ENCODE measurements at places on chromosomes 4 and X. TPM values are rescaled to one million over a fixed set of nuclear protein-coding genes. Genes with fewer than 3 reads are reported as not detected.

The PHOX2B gene
- total RNA-seq: not detected

The SUV39H1 gene
- total RNA-seq: 28.8 TPM

The MAGEA9 gene
- total RNA-seq: not detected

The MAGEA2 gene
- total RNA-seq: not detected

The TBX22 gene
- total RNA-seq: not detected

The EDA gene
- total RNA-seq: 0.57 TPM

The MTCP1 gene
- 19.0 TPM for total RNA-seq

The S100G gene
- total RNA-seq: not detected

- H3K4me3 ChIP-seq: no peak within 1 kb of the TSS
- peaks cover 7% of the 10 kb centered on the region for H3K27me3 ChIP-seq
- H3K27ac ChIP-seq: no peak within 1 kb of the TSS
- no peaks in the 10 kb centered on the region for H3K36me3 ChIP-seq
Observed at GRCh38 chr4:70591955-70592582, at the start of gene AMBN. Gene AMBN, plus strand, starts transcription at chr4:70592256. Its CDS starts 103 bp downstream, at chr4:70592359.

DNA sequence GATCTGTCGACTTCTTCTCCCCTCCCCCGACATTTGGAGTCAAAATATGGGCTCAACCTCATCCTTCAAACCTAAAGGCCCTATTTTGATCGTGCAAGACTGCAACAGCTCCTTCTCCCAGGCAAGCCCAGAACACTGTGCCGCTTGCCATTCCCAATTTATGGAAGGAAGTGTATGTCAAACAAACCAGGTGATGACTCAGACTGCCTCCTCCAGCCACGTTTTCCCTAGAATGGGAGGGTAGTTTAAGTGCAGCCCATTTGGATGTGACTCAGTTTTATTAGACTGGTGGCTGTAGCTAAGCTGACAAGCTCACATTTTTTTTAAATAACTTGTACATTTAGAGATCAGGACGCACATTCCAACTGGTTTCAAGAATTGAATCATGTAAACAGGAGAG lies 570.4 kb upstream of the DIPK2B start:
- H3K4me3 ChIP-seq: peak overlapping the region; percentile 80
- H3K27me3 ChIP-seq: no peaks in the 10 kb centered on the region
- peaks cover 61% of the 10 kb centered on the region for H3K36me3 ChIP-seq
- no peak for DNase-seq

DNA sequence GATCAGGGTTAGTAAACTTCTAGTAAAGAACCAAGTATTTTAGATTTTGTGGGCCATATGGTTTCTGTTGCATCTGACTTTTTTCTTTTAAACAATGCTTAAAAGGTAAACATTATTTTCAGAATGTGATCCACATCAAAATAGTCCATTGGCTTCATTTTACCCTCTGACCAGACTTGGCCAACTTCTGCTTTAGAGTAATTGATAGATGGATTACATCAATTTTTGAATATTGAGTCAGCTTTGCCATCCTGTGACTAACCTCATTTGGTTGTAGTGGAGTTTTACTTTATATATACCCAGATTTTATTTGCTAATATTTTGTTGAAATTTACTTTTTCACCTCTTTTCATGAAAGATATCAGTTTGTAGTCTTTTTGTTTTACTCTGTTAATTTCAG lies 559.8 kb downstream of the TLL1 start:
- no peaks in the 10 kb centered on the region for H3K36me3 ChIP-seq
- H3K27ac ChIP-seq: no peak overlapping the region
- no peak overlapping the region for H3K4me3 ChIP-seq

DNA sequence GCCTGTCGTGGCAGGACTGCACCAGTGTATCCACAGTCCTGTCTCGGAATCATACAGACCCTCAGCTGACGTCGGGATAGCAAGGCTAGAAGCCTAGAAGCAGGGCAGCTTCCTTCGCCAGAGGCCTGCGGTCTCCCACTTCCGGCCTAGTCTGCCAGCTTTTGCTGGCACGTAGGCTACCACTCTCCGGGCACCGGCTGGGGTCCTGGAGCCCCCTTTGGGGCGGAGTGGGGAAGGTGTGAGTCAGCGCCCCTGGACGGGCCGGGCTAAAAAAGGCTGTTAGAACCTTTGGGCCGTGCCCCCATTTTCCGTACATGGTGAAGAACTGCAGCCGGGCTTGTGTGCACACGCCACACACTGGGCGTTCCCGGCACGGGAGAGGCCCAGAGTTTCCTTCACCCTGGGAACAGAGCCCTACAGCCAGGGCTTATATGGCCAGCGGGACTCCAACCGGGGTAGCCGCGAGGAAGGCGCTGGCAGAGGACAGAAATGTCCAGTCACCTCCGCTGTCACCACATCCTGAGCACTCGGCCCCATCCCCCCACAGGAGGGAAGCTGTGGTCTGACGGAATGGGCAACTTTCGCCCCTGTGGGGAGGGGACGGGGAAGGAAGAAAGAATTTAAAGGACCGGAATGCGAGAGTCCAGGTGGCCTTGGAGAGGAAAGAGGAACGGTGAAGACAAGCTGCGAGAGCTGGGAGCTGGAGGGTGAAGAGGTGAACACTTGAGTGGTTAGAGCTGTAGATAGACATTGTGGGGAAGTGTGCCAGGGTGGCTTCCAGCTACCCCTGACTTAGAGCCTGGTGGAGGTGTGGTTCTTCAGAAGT lies 4.6 kb downstream of the MAGIX start:
- H3K36me3 ChIP-seq: no peaks in the 10 kb centered on the region
- no peaks in the 10 kb centered on the region for H3K27me3 ChIP-seq
- peaks cover 24% of the 10 kb centered on the region for H3K4me1 ChIP-seq
- peak; percentile 49 for DNase-seq
- peak overlapping the region; percentile 95 for H3K27ac ChIP-seq
- H3K4me3 ChIP-seq: peak overlapping the region; percentile 83

- H3K27ac ChIP-seq: no peak overlapping the region
- no peak overlapping the region for H3K4me3 ChIP-seq
- H3K27me3 ChIP-seq: no peaks in the 10 kb centered on the region
- no peaks in the 10 kb centered on the region for H3K4me1 ChIP-seq
Observed at GRCh38 chr4:97359826-97360225, 783.5 kb downstream of the STPG2 start.

DNA sequence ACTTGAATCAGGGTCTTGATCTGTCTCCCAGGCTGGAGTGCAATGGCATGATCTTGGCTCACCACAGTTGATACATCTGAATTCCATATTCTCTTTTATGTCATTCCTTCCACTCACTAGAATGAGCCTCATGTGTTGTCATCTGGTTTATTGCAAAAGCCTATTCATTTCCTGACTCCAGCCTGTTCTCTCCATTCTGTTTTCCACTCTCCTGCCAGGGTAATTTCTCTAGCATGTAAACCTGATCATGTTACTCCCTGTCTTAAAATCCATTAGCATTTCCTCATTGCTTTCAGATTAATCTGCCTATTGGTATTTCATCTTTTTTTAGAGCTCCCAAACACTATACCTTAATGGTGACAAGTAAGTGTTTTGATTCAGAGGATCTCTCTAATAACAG lies 4.3 kb upstream of the DDX60L start:
- DNase-seq: no peak
- H3K36me3 ChIP-seq: peaks cover 4% of the 10 kb centered on the region
- H3K27ac ChIP-seq: no peak overlapping the region
- no peak overlapping the region for H3K4me3 ChIP-seq
- H3K27me3 ChIP-seq: peaks cover 8% of the 10 kb centered on the region
- H3K4me1 ChIP-seq: peaks cover 35% of the 10 kb centered on the region

GRCh38 chrX:111560801-111561200 lies 49.4 kb downstream of the SERTM2 start:
- H3K4me3 ChIP-seq: no peak overlapping the region
- no peak for DNase-seq
- H3K36me3 ChIP-seq: no peaks in the 10 kb centered on the region
- H3K4me1 ChIP-seq: no peaks in the 10 kb centered on the region
- H3K27me3 ChIP-seq: no peaks in the 10 kb centered on the region

DNA sequence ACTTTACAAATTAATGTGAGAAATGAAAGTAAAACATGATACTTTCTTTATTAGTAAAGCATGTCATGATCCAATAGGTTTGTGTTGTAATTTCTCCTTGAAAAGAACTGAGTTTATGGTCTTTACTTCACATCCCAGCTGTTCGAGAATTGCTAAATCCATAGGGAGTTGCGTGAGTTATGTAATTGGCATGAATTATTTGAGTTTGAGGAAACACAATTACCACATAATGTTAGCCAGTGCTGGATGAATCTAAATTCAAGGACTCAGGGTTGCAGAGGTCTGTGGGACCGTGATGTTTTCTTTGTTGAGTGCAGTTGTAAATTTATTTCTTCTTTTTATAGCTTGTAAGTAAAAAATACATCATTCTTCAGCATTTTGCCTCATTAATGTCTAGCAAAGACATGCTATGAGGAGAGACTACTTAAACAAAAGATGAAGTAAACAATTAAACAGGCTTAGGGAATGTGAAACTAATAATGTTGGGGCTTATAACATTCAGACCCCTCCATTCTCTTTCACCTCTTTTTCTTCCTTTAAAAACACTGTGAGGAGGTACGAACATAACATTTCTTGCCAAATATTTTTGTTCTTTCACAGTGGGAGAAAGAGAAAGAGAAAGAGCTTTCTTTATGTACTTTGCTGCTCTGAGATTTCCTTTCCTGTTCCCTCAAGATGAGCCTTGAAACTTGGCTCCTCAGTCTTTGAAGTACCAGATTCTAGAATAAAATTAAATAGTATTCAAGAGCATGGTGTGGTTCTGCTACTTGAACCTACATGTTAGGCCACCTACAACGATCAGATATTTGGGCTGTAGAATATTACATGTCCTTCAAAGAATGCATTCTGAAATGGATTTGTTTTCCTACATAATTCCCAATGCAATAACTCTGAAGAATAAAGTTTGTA lies 159.6 kb upstream of the ANK2 start:
- no peak overlapping the region for H3K27ac ChIP-seq
- no peak for DNase-seq
- H3K27me3 ChIP-seq: peaks cover 2% of the 10 kb centered on the region
- no peaks in the 10 kb centered on the region for H3K36me3 ChIP-seq
- no peaks in the 10 kb centered on the region for H3K4me1 ChIP-seq

GRCh38 chr4:75235359-75235951 lies 278.7 kb downstream of the RCHY1 start:
- H3K27me3 ChIP-seq: no peaks in the 10 kb centered on the region
- H3K4me3 ChIP-seq: no peak overlapping the region
- no peak for DNase-seq
- no peaks in the 10 kb centered on the region for H3K4me1 ChIP-seq
- H3K36me3 ChIP-seq: no peaks in the 10 kb centered on the region

DNA sequence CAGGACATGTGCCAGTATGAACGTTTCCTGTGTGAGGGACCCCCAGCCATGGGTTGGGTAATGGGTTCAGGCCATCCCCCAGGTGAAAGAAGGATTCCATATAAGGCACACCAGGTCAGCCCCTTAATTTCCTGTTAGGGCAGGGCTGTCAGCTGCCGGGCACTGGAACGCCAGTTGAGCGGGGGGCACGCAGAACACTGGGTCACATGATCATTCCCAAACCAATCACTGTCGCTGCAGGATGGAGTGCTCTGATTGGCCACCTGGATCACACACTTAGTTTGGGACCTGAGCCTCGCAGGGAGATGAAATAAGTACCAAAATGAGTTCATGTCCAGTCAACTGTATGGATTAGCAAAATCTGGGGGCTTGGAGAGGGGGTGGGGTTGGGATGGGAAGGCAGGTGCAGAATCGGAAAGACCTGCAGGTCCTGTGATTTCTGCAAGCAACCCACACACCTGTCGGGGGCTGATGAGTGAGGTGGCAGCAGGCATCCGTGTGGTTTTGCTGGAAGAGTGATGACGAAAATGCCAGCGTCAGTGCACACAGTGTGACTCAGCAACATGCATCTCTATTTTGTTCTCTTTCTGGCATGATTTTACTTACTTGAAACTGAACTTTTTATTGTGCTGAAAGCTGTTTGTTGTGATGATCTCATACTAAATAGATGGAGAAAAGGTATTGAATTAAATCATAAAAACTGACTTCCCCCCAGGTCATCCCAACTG lies 32.2 kb downstream of the RNF212 start:
- DNase-seq: no peak
- H3K36me3 ChIP-seq: no peaks in the 10 kb centered on the region
- no peaks in the 10 kb centered on the region for H3K27me3 ChIP-seq
- H3K4me1 ChIP-seq: peaks cover 8% of the 10 kb centered on the region
- H3K4me3 ChIP-seq: no peak overlapping the region
- H3K27ac ChIP-seq: no peak overlapping the region

DNA sequence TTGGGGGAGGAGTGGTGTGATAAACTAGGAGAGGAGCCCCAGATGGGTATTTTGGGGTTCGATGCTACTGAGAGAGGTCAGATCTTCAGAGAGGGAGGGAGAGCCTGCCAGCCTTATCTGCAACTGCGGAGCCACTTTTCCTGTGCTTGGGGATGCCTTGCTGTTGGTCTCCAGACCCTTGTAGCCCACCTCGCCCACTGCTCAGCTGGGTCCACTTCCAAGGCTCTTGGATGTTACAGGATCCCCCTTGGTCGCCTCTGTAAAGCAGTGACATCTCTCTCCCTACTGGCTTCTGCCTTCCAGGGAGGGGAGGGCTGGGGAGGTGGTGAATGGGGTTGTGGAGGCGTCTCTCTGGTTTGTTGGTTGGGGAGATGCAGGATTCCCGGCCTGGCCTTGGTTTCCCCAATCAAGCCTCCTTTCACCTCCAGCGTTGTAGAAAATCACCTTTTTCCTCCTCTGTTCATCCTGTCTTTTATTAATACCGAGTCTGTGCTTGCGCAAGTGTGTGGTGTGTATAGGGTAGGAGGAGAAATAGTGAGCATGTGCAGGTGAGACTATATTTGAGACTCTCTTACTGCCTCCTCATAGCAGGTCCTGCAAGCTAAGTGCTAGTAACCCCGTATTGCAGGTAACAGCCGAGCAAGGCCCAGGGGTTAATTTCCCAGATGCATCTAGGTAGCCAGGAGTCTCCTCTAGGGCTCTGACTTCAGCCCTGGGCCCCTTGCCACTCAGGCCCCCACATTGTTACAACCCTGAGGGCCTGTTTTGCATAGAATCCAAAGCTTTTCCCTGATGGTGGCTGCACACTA lies 337.4 kb downstream of the ARHGAP10 start:
- no peak overlapping the region for H3K4me3 ChIP-seq
- peaks cover 31% of the 10 kb centered on the region for H3K36me3 ChIP-seq
- no peak overlapping the region for H3K27ac ChIP-seq
- no peaks in the 10 kb centered on the region for H3K27me3 ChIP-seq
- no peaks in the 10 kb centered on the region for H3K4me1 ChIP-seq
- DNase-seq: no peak

DNA sequence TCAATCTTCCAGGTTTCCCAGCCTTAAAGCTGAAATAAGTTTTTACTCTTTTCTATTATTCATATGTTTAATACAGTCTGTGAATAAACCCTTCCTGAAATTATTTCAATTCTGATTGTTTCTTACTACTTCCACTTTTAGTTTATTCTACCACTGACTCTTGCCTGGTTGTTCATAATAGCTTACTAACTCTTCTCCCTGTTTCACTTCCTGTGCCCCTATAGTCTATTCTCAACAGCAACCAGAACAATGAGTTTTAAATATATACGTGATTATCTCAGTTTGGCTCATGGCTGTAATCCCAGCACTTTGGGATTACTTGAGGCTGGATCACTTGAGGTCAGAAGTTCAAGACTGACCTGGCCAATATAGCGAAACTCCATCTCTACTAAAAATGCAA lies 408.0 kb upstream of the SPOCK3 start:
- H3K4me1 ChIP-seq: no peaks in the 10 kb centered on the region
- H3K4me3 ChIP-seq: no peak overlapping the region
- no peak overlapping the region for H3K27ac ChIP-seq
- no peaks in the 10 kb centered on the region for H3K27me3 ChIP-seq
- no peak for DNase-seq
- no peaks in the 10 kb centered on the region for H3K36me3 ChIP-seq
